ENCODE measurements at places on chromosomes 7 and 10.

- DNase-seq, result no peak
These were observed 217.3 kb downstream of the HERPUD2 start for GRCh38 chr7:35477609-35478008.

DNA sequence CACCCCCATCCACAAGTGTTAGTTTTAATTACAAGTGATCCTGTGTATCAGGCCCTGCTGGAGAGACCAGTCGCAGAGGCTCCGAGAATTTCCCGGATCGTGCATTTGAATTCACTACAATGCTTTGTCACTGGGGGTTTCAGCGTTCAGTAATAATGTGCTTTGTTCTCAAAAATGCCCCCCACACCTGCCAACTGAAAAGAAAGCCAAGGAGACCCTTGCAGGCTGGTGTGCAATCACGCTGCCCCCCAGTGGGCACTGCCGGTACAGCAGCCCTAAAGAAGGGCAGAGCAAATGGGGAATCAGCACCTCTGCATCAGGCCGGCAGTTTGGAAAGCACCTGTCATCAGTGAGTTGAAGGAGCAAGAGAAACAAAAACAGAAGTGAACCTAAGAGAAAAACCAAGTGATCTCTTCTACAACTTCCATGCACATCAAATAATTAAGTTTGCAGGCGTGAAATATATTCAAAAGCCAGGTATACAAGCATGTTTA is 177.6 kb downstream of the PARD3 start:
- DNase-seq, result peak; percentile 59

DNA sequence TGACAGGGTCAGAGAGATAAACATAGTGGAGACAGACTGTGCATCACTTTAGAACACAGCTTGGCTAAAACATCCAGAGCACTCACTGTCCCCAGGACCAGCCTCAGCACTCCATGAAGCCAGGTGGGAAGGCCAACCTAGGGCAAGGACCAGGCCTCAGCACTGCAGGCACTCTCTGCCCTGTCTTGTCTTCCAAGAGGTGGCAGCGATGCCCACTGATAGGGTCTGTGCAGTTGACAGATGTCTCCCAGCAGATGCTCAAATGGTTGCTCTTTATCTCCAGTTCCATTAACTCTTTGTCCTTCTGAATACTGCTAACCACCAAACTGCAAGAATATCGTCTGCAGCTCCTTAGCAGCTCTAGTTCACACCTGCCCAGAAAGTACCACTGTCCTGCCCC is 9.1 kb downstream of the DDX56 start:
- no peak for DNase-seq

GRCh38 chr10:79025199-79025832 is 43.5 kb upstream of the ZMIZ1 start:
- DNase-seq, result peak; percentile 29

GRCh38 chr7:22566592-22566991 is 66.6 kb upstream of the STEAP1B start:
- no peak for DNase-seq

- peak; percentile 11 for DNase-seq
These were observed 8.4 kb upstream of the RBM28 start for GRCh38 chr7:128352153-128352537.

- no peak for DNase-seq
These were observed 111.6 kb downstream of the TMEM168 start for GRCh38 chr7:112678626-112679025.
